ENCODE measurements at places on chromosomes 13 and 19.
A peak's percentile ranks its signal among the peaks of the same experiment; 100 is the strongest.

- DNase-seq: no peak
Observed at GRCh38 chr19:33630880-33631608, 9.3 kb downstream of the CHST8 start.

GRCh38 chr19:480016-480855, 16.1 kb upstream of the MADCAM1 start:
- peak; percentile 37 for DNase-seq

GRCh38 chr13:102597029-102597961, 509 bp downstream of the TPP2 start:
- DNase-seq: peak; percentile 43

DNA sequence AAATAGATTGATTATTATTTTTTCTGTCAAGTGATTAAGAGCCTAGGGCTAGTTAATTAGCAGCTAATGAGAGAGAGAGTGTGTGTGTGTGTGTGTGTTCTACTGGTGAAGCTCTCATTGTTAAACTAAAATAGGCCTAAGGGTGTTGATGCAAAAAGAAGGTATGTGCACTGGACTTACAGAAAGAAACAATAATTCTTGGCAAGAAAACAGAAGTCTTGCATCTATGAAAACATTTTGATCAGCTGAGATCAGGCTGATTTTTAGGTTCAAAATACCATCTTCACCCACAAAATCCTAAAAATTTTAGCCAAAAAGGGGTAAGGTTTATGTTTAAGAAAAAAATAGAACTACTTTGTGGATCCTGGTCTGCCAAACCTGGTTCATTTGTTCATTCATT, 106.5 kb downstream of the POSTN start:
- peak; percentile 8 for DNase-seq

- DNase-seq: no peak
Observed at GRCh38 chr13:112680741-112681360, 9.0 kb upstream of the ATP11A start.

DNA sequence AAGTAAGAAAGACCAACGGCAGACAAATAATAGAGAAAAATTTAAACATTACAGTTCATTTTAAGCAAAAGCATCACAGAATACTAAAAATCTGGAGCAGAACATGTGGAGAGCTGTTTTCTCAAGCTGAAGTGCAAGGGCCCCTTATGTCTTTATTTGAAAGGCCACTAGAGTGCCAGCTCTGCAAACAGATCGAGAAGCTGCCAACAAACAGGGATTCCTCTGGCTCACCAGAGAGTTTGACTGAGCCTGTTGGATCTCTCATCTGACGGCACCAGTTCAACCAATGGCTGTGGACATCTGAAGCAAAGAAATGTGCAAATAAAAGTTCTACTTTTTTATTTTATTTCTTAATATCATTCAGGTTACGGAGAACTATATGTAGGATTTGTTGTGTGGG, 119.7 kb downstream of the COL4A2 start:
- no peak for DNase-seq

DNA sequence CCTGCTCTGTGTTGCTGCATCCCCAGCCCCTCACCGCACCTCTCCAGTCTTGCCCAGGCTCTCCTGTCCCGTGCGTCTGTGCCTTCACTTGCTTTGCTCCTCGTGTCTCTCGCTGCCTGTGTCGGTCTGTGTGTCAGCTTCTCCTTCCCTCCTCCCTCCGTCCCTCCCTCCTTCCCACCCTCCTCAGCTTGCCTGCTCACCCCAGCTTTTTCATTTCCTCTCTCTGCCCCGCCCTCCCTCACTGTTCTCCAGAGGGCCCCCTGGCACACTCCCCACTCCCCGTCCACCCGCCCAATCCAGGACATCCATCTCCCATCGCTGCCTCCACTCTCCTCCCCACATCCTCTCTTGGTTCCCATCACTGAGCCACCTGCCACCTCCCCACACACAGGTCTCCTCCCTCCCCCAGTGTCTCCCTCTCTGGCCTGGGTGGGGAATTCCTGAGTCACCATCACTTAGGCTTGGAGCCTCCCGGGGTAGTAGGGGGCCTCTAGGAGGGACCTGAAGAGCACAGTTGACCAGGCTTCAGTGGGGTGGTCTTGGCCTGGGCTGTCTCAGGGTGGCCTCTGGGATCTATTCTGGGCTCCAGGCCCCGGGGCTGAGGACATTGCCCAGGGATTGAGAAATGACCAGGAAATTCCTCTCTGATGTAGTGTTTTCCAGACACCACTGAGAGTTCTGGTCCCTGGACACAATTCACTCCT, at the start of gene PTGIR:
Gene PTGIR, minus strand, starts transcription at position 132 of the 704 bp plus-strand sequence. CDS start 864 bp downstream, outside the sequence.
- peak; percentile 83 for DNase-seq

- DNase-seq: no peak
Observed at GRCh38 chr19:5130371-5131030, 161.6 kb downstream of the KDM4B start.

GRCh38 chr13:41402691-41403511, 54.4 kb upstream of the RGCC start:
- no peak for DNase-seq

- DNase-seq: peak; percentile 23
Observed at GRCh38 chr19:55493645-55494171, 5.5 kb downstream of the SSC5D start.

DNA sequence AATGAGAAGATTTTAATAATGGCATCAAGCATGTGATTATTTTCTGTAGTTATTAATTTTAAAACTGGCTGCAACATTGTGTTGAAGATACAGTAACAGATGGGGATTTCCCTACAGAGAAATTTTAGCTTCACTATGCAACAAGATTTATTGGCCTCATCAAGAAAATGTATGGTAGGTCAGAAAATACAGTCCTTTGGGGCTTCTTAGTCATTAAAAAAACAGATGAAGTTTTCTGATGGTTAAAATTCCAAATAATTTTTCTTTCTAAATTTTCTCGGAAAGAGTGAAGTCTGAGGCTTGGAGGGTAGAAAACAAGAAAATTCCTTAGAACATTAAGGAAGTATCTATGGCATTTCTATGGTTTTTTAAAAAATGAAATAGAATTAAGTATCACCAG, 1790.8 kb upstream of the PCDH20 start:
- DNase-seq: no peak

GRCh38 chr19:55620410-55621204, 3.8 kb downstream of the ZNF784 start:
- no peak for DNase-seq

- DNase-seq: no peak
Observed at GRCh38 chr13:105139380-105140285, 1395.8 kb downstream of the EFNB2 start.
